Body of pancreas (tissue), 4 donors: ENCODE measurements at places on chromosomes 1 and 21.

GRCh38 chr1:85444381-85444780 lies 20.6 kb downstream of the DDAH1 start:
- no peak for DNase-seq

GRCh38 chr1:200968469-200969410 lies 54.8 kb downstream of the KIF21B start:
- no peak for DNase-seq

DNA sequence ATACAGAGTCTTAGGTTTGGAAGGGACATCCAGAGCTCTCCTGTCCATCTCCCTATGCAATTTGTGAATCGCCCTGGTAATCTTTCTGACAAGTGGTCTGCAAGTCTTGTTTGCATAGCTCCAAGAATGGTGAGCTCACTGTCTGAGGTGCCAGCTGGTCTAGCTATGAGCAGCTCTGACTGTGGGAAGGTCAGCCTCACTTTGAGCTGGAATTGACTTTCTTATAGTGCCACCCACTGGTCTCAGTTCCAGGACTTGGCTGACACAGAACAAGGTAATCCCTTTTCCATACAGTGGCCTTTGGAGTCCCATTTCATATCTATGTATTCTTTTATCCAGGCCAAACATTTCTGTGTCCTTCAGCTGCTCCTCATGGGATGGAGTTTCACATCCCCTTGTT lies 95.6 kb upstream of the C8B start:
- DNase-seq: no peak

GRCh38 chr1:36093929-36094328 lies 5.2 kb downstream of the ADPRS start:
- DNase-seq: no peak

DNA sequence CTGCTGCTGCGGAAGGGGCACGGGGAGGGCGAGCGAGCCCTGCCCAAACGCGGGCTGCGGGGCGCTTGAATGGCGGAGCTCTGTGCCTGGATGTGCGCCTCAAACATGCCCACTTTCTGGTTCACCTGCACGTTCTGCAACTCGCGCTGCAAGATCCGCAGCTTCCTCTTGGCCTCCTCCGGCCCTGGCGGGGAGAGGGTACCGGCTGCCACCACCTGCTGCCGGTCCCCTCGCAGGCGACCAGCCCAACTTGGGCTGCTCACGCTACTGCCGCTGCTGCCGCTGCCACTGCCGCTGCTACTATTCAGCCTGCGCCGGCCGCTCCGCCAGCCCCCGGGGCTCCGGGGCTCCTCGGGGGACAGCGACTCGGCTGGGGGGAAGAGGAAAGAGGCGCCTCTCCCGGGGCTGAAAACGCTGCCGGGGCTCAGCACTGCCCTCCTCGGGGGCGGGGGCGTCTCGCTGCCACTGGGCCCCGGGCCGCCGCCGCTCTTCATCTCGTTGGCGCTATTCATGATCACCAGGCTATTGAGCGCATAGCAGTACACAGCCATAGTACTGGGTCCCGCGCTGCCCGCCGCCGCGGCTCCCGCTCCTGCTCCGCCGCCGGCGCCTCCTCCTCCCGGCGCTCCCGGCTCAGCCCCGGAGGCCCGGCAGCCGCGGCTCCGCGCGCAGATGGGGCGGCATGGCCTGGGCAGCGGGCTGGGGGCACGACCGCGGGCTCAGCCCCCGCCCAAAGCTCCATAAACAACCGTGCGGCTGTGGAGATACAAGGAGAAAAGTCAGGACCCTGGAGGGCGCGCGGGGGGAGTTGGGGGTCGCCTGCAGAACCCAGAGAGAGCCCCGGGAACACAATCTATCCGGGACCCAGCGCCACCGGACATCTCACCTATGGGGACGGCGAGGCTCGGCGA lies 1.9 kb downstream of the ITPKB start:
- DNase-seq: peak; percentile 39

- no peak for DNase-seq
These were observed 17.6 kb downstream of the CTPS1 start for GRCh38 chr1:40997096-40997495.

DNA sequence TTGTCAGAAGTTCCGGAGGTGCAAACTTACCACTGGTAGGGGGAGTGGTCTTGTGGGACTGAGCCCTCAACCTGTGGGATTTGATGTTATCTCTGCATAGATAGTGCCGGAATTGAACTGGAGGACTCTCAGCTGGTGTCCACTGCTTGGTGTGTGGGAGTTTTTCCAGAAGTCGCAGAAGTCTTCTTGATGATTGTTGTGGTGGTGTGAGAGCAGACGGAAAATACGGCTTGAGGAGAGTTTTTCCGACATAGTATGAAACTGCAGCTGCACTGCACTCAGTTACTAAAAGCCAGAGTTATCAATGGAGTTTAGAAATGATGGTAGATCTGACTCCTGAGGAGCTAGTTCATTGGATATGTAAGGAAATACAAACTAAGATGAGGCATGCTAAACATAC lies 14.9 kb downstream of the RGS5 start:
- DNase-seq: no peak

- peak; percentile 81 for DNase-seq
These were observed 2.7 kb downstream of the ZBTB7B start for GRCh38 chr1:155005076-155006011.

DNA sequence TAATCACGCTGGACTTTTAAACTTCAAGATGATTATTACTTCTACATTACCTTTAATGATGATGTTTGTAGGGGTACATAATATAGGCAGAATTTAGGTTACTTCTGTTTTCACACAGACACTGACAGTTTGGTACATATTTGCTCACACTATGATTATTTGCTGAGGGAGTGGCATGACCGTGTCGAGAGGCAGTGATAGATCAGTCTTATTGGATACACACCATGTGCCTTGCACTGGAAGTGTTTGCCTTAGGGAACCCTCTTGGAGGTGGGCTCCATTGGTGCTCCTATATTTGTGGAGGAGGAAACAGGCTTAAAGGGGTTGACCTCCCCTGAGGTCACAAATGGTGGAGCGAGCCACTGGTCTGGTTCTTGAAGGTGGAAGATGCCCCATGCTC lies 132.1 kb downstream of the PRDM2 start:
- no peak for DNase-seq

DNA sequence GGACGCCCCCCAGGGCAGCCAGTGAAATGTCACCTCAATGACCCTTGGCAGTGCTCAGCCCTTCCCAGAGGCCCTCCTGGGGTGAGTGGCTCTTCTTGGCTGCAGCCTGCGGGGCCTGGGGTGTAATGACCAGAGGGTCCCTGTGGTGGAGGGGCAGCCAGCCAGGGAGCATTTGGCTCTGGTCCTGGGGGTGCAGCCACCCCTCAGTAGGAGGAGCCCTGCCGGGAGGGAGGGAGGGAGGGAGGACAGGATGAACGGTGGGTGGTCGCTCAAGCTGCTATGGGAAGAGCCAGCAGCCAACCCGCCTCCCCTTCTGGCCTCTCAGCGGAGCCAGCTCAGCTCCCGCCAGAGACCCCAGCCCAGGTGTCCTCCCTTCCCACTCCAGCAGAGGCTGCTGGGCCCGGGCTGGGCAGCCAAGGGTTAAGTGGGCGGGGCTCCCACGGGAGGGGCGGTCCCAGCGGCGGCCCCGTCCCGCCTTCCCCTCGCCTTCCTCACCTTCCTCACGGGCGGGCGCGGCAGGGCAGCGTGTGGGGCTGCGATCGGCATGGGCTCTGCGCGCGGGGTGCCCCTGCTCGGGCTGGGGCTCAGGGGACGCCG lies 9.0 kb upstream of the PLCH2 start:
- no peak for DNase-seq

DNA sequence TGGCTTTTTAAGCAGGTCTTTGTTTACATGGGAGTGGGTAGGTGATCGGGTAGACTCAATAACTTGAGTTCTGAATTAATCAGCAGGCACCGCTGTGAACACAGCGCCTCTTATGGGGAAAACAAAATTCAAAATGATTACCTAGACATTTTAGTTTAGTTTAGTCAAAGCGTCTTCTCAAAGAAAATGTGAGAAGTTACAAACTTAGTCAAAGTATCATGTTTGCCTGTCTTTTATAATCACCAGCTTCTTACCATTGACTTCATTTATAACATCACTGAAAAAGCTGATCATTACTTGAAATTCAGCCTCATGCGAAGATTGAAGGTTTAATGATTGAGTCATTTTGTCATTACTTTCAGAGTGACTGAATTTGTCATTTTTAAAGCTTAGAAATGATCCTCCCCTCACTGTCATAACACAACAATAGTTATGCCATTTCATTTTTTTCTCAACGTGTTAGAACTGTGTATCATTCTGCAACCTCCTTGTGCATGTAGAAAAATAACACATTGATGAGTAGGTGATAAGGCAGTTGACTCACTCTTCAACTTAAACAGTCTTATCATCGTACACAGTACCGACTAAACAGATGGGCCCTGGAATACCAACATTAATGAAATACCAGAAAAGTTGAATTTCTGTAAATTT lies 188.5 kb downstream of the NFIA start:
- no peak for DNase-seq

DNA sequence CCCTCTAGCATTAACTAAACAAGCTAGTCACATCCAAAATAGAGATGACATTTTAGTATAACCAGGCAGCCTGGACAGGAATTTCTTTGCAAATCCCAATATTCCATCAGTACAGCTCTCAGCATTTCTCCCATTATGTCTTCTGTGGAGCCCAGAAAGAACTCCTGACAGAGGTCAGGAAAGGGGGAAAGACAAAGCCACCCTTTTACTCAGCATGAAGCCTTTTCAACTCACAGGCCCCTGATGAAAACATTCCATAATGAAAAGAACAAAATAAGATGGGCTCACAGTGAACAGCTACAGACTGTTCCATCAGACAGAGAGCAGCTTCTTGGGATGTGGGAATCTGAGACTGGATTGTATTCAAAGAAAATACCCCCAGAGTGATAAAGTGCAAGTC lies 80.6 kb downstream of the TEX35 start:
- DNase-seq: no peak

- DNase-seq: no peak
These were observed 15.2 kb downstream of the PPT1 start for GRCh38 chr1:40081871-40082270.

DNA sequence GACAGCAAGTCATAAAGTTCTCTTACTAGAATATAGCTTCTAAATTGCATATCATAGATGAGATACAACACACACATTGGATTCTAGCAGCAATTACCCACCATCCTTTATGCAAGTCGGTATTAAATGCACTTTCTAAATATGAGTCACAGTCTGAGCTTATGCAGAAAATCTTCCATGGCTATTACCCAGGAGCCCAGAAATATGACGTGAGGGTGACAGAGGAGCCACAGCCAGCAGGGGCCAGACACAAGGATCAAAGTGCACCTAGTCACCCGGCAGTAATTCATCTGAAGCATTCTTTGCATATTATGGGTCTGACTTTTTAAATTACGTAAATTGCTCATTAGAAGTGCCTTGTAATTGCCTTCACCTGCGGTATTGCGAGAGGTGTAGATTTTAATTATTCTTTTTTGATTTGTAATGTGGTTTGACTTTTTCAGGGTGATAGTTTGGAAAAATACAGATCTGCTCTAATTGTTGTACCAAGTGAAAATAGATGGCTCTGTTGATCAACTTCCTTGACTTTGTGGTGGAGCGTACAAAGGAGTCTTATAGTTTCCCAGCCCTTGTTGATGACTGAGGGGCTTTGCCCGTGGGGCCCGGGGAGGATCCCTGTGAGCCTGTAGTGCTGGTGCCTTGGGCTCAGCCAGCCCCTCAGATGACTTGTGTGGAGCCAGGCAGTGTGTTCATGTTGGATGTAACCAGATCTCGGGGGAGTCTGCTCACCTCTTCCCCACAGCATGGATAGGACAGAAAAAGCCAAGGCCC lies 470.0 kb upstream of the VAMP3 start:
- no peak for DNase-seq

DNA sequence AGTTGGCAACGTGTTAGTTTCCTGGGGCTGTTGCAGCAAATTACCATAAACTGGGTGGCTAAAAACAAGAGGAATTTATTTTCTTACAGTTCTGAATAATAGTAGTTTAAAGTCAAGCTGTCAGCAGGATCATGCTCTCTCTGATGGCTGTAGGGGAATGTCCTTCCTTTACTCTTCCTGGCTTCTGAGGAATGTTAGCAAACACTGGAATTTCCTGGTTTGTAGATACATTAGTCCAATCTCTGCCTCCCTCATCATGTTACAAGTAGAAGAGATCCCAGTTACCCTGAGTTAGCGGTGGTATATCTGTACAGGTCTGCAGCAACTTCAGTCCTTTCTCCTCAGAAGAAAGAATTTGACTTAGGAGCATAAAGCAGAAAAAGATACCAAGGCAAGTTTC lies 2249.1 kb downstream of the NCAM2 start:
- no peak for DNase-seq

GRCh38 chr1:61083807-61084440 lies 1.6 kb downstream of the NFIA start:
- no peak for DNase-seq

- no peak for DNase-seq
These were observed 207.1 kb upstream of the DEPDC1 start for GRCh38 chr1:68703921-68704354.

DNA sequence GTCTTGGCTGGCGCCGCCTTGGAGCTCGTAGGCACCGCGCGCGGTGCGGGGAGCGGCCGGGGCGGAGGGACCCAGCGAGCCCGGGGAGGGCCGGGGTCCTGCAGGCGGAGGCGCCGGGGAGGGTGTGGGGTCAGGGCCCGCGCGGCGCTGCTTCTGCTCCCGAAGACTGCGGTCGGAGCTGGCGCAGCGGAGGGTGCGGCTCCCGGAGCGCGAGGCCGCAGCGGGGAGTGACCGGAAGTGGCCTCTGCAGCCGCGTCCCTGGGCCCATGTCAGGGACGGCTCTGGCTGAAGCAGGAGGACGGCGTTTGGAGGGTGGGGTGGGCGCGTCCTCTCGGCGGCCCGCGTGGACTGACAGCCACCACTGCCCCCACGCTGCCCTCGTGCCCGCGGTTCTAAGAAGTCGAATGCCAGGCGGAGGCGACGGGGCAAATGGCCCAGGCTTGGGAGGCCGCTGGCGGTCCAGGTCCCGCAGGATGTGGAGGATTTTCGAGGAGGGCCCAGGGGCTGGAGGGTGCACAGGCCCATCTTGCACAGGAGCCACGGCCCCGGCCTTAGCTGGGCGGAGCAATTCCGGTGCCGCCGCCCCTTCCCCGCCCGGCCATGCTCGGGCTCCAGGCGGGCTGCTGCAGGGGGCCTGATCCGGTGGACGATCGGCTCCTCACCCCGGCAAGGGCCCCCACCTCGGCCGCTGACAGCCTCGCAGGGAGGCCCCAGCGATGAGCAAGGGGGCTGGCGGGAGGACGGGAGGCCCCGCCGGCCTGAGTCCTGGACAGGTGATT lies 7.7 kb upstream of the ZNF669 start:
- DNase-seq: peak; percentile 73

GRCh38 chr1:200520735-200521134 lies 99.8 kb downstream of the KIF14 start:
- DNase-seq: no peak
